Testis (tissue), 5 donors: ENCODE measurements at places on chromosomes 12 and 14.
A peak's percentile ranks its signal among the peaks of the same experiment; 100 is the strongest.

DNA sequence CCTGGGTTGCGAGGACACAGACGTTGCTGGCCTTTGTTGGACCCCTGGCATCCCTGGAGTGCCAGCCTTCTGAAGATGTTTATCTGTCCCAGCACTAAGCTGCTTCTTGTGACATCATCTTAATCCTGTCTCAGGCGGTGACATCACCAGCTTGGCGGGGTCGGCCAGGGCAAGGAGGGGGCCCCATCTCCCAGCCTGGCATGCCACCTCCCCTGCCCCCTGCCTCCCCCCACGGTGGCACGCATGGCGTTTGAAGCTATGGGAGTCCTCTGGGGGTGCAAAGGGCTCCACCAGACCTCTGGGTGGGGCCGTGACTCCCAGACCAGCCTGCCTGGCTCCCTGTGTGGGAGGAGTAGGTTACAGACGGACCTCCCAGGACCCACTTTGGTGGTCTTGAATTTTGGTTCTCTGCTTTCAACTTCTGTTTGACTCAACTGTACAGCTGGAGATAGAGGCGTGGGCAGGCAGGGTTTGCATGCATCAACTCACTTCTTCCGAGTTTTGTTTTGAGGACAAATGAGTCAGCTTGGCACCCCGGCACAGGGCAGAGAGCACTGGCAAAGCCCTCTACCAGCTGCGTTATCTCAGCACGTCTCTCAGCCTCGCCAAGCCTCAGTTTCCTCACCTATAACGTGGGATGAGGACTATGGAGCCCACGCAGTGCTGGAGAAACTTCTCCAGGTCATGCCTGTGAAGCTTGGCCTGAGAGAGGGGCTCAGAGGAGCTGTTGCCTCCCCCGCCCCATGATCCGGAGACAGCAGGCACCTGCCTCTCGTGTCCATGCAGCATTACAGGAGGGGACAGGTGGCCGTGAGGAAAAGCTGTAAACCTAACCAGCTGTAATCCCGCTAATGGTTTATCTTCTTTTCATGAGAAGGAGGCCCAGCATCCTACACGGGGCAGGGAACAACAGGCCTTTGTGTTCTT is 38.8 kb upstream of the EML1 start:
- H3K27me3 ChIP-seq, result no peaks in the 10 kb centered on the region
- H3K4me3 ChIP-seq, result no peak overlapping the region
- no peaks in the 10 kb centered on the region for H3K36me3 ChIP-seq
- H3K27ac ChIP-seq, result no peak overlapping the region
- H3K4me1 ChIP-seq, result peaks cover 22% of the 10 kb centered on the region
- DNase-seq, result no peak

DNA sequence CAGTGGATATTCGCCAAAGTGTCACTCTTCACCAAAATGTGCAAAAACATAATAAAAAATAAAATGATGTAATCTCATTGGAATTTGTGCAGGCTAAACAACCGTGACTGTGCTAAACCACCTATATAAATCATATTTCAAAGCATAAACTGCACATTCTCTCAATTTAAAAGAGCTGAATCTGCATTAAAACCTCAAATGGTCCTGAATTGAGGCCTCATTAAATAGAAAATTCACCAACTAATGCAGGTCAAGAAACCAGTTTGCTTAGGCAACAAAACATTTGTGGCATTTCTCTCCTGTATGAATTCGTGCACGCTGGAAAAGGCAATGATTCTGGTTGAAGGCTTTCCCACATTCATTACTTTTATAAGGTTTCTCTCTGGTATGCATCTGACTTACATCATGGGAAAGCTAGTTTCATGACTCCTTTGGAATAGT is 80.1 kb upstream of the IFNG-AS1 start:
- H3K4me1 ChIP-seq, result no peaks in the 10 kb centered on the region
- DNase-seq, result no peak
- no peak overlapping the region for H3K27ac ChIP-seq
- H3K4me3 ChIP-seq, result no peak overlapping the region
- H3K27me3 ChIP-seq, result no peaks in the 10 kb centered on the region

- no peak for DNase-seq
- H3K36me3 ChIP-seq, result no peaks in the 10 kb centered on the region
- no peak overlapping the region for H3K27ac ChIP-seq
- H3K4me3 ChIP-seq, result no peak overlapping the region
- H3K27me3 ChIP-seq, result no peaks in the 10 kb centered on the region
These were observed 397.7 kb upstream of the PRICKLE1 start for GRCh38 chr12:42987216-42987650.

GRCh38 chr12:91355150-91356006 is 172.8 kb upstream of the DCN start:
- H3K4me3 ChIP-seq, result no peak overlapping the region
- H3K27ac ChIP-seq, result no peak overlapping the region
- peak; percentile 86 for DNase-seq
- H3K36me3 ChIP-seq, result no peaks in the 10 kb centered on the region
- no peaks in the 10 kb centered on the region for H3K4me1 ChIP-seq
- H3K27me3 ChIP-seq, result no peaks in the 10 kb centered on the region

DNA sequence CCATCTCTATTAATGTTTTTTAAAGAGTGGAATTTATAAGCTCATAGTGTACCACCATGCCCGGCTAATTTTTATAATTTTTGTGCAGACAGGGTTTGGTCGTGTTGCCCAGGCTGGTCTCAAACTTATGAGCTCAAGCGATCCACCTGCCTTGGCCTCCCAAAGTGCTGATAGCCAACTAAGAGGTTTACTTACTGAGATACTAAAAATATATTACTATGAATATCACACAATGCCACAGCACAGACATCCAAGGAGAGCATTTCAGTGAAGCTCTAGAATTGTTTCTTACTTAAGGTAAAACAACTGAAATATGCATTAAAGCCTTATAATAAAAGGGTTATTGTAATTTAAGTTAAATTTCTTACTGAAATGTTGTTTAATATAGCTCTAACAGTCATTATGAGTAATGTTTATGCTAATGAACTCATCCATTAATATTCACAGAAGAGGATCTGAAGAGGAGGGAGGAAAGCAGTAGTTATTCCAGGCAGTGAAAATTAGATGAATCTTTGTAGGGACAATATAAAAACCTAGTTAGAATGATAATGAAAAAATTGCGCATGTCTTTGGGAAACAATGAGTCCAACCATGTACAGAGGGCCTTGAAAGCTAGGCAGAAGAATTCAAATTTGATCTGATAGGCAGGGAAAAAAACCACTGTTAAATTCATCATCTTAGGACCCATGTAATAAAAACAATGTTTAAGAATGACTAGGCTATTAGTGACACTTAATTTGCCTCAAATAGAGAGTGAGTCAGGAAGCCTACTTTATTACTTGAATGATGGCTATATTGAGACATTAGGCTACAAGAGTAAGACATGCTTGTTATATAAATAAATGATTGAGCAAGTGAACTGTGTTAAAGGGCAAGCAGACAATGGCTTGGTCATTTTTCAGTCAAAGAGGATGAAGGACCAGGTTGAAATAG is 99.2 kb downstream of the SLC41A2 start:
- H3K36me3 ChIP-seq, result no peaks in the 10 kb centered on the region
- no peaks in the 10 kb centered on the region for H3K4me1 ChIP-seq
- H3K27me3 ChIP-seq, result no peaks in the 10 kb centered on the region
- DNase-seq, result no peak
- no peak overlapping the region for H3K4me3 ChIP-seq

DNA sequence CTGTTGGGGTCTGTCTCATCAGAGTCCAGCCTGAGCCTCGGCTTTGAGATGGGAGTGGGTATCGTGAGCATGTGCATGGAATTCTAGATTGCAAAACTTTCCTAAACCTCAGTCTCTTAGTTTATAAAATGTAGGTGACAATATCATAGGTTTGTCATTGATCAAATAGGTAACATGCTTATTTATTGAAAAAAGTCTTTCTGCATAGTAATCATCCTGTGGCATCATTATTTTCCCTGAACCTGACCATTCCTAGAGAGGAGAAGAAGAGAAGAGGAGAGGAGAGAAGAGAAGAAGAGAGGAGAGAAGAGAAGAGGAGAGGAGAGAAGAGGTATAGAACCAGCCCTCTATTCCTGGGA is 4.1 kb downstream of the SMIM41 start:
- H3K27me3 ChIP-seq, result no peaks in the 10 kb centered on the region
- no peak overlapping the region for H3K27ac ChIP-seq
- no peak overlapping the region for H3K4me3 ChIP-seq
- H3K4me1 ChIP-seq, result peaks cover 49% of the 10 kb centered on the region
- no peak for DNase-seq

DNA sequence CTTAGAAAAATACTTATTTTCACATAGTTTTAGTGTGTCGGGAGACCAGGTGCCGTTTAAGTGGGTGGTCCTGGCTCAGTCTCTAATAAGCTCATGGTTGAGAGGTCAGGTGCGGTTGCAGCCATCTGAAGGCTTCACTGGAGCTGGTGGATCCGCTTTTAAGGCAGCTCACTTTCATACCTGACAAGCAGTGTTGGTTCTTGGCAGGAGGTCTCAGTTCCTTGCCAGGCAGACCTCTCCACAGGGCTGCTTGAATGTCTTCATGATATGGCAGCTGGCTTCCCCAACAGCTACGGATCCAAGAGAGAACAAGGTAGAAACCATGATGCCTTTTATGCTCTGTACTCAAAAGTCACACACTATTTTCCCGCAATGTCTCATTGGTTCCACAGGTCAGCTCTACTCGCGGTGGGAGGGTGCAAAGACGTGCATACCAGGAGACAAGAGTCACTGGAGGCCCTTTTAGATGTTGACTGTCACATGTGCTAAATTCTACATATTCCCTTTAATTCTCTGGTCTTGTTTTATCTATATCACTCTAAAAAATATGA is 8.0 kb upstream of the ZDHHC17 start:
- no peaks in the 10 kb centered on the region for H3K27me3 ChIP-seq
- H3K4me3 ChIP-seq, result no peak overlapping the region
- no peaks in the 10 kb centered on the region for H3K36me3 ChIP-seq

DNA sequence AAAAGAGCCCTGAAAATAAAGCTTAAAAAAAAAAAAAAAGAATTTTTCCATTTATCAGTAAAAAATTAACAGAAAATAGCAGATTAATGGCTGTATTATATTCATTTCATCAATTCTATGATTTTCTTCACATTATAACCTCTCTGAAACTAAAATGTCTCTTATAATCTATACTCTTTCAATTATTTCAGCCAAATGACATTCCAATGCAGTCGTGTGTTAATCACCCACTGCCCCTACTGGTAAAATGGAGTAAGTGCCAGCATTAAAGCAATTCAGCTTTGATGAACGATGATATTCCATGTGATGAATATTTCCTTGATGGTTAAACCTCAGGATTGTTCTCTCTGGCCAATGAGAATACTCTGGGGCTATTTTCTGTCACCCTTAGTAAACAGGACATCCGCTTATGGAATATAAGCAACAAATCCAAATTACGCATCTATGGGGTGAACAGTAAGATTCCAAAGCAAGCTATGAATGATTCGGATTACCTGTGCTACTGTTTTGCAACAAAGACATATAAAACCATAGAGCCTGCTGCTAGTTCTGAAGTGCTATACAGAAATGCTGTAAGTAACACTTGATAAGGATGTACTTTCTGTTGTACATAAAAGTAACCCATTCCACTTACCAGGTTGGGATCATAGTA is 20.3 kb upstream of the SYCP3 start:
- no peak for DNase-seq
- no peak overlapping the region for H3K27ac ChIP-seq
- no peak overlapping the region for H3K4me3 ChIP-seq
- H3K36me3 ChIP-seq, result no peaks in the 10 kb centered on the region
- H3K27me3 ChIP-seq, result no peaks in the 10 kb centered on the region
